Fibroblast of villous mesenchyme (primary cell): ENCODE measurements at places on chromosomes 16 and 17.
A peak's percentile ranks its signal among the peaks of the same experiment; 100 is the strongest.

- DNase-seq, result no peak
These were observed 353.5 kb downstream of the TOX3 start for GRCh38 chr16:52193441-52193840.

GRCh38 chr17:55452139-55452790 is 30.6 kb upstream of the MMD start:
- DNase-seq, result peak; percentile 90

GRCh38 chr17:8898126-8898525 is 30.7 kb upstream of the PIK3R6 start:
- no peak for DNase-seq

- no peak for DNase-seq
These were observed 8.3 kb upstream of the CDRT15 start for GRCh38 chr17:14245002-14245401.

DNA sequence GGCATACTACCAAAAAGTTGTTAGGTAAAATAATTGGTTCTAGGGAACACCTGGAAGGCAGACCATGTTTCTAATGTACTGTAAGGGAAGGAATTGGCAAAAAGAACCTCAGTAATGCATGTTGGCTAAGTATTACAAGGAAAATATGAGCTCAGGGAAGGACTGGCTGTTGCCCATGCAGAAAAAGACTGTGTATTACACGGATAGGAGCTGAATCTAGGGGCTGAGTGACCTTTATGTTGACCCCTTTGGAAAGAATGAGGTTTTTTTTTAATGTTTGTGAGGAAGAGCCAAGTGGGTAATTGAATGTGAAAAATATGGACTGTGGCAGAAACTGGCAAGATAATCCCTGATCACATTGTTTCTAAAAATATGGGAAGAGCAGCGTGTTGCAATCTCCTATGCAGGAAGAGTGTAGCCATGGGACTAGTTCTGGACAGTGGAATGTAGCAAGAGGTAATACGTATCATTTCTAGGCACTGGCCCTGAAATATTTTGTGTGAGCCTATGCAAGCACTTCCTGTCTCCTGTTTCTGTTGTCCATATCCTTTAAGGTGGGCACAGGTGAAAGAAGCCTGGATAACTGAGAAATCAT is 95.1 kb upstream of the CNTNAP4 start:
- no peak for DNase-seq

GRCh38 chr16:86134802-86135461 is 236.0 kb downstream of the IRF8 start:
- peak; percentile 90 for DNase-seq

DNA sequence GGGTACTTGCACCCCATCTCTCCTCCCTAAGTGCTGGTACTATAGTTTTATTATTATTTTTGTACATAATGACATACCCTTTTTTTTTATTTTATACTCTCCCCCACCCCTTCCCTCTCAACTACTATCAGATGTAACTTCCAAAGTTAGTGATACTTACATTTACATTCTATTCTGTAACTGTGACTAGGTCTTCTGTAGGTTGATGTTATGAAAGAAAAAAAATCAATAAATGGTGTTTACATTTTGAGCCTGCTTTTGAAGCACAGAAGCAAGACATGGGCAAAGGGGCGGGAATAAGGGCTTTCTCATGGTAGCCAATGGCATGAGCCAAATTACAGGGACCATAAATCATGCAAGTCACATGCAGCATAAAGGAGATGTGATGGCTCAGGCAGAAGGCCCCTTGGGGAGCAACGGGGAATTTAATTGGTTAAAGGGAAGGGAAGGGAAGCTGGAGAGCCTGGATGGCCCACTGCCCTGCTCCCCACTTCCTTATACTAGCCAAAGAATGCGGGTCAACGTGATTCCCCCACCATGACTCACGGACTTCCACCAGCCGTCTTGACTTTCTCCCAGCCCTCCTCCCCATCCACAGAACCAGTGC is 2.4 kb upstream of the ACSF2 start:
- DNase-seq, result peak; percentile 82

GRCh38 chr17:61400066-61400716 is 548 bp downstream of the TBX2 start:
- DNase-seq, result peak; percentile 39

- no peak for DNase-seq
These were observed 112.8 kb downstream of the PLCG2 start for GRCh38 chr16:81891736-81892364.

DNA sequence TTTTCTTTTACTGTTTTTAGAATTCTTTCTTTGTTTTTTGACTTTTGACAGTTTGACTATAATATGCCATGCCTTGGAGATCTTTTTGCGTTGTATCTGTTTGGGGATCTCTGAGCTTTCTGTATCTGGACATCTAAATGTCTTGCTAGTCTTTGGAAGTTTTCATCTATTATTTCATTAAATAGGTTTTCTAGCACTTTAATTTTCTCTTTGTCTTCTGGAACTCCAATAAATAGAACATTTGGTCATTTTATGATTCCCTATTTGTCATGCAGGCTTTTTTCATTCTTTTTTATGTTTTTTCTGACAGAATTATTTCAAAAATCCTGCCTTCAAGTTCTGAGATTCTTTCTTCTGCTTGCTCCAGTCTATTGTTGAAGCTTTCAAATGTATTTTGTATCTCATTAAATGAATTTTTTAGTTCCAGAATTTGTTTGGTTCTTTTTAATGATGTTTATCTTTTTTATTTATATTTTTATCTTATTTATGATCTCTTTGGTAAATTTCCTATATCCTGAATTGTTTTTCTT is 201.4 kb downstream of the CHD9NB start:
- DNase-seq, result no peak

- no peak for DNase-seq
These were observed 63.5 kb upstream of the MED9 start for GRCh38 chr17:17413215-17413792.

GRCh38 chr16:69089091-69089910 is 16.2 kb upstream of the HAS3 start:
- no peak for DNase-seq

DNA sequence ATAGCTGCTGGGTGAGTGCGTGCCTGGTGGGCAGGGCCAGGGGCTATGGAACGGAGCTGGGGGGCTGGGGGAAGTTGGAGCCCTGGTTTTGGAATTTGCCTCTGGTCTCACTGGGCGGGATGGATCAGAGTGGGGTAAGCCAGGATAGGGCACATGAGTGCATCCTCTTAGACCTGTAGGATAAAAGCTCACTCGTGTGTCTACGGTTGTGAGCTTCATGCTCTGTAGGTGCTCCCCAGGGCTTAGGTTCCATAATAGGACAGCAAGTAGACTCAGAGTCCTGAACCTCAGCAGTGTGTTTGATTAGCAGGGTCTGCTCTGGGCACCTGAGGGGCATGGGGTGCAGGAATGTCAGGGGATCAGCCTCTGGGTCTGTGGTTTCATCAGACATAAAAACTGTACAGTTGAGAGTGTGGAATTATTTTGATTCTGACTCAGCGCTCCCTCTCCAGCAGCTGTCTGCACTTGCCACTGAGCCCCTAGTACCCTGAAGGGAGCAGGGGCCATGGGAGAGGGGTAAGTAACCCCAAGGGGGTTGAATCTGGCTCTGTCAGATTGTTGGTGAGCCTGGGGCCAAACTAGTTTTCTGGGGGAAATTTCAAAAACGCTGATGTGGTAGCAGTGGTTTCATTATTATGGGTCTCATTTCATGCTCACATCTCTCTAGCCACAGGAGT is 84.2 kb upstream of the LGALS9 start:
- DNase-seq, result no peak

- no peak for DNase-seq
These were observed 12.3 kb upstream of the ABCC12 start for GRCh38 chr16:48168075-48168474.

DNA sequence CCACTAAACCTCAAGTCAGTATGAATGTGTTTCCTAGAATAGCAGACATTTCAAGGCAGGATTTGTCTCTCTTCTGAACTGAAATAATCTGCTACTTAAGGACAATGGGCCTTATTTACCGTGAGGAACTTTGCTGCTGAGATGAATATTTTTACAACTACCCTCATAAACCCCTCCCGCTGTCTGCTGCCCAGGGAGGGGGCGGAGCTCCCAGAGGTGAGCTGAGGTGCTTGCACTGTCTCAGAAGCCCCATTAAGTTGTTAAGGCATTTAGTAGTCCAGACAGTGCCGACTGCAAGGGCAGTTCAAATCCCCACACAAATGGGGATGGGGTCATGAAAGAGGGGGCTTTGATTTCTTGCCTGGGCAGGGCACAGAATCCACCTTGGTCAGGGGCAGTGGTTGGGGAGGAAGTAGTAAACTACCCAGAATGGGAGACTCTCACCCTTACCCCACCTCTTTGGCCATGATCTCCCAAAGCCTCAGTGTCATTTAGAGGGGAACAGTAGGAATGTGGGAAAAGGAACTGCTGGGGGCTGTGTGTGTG is 19.2 kb downstream of the HNF1B start:
- DNase-seq, result no peak

- no peak for DNase-seq
These were observed 16.2 kb downstream of the ZNF276 start for GRCh38 chr16:89737341-89738071.

GRCh38 chr17:58148609-58149008 is 425 bp downstream of the OR4D1 start:
- DNase-seq, result no peak

DNA sequence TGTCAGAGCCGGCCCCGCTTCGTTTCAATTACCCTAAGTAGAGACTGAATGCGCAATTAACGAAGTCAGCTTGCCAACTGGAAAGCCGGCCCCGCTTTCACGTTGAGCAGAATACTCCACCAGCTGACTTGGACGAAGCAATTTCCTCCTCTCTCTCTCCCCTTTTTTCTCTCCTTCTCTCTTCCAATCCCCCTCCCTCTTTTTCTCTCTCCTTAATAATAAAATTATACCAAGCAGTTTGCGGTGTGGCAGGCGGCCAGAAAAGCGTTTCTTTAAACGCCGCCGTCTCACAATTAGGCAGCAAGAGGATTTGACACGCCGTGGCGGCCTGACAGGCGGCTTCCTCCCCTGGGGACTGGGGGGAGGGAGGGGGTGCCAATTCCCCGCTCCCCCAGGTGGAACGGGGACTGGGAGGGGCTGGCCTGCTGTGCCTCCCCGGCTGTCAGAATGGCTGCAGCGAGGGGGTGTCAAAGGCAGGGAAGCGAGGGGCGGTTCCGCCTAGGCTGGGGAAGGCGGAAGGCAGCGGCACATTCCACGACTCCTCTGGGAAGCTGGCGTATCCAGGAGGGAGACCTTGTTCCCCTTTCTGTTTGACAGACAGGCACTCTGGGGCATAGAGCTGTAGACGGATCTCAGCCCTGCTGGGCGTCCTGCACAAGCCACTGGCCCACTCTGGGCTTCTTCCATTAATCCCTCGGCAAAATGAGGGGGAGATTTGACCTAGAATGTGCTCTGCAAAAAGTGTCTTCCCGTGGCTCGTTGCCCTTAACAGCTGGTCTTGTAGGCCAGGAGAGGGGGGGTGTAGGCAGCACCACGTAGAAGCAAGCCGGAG is 52.7 kb downstream of the SREBF1 start:
- peak; percentile 64 for DNase-seq

DNA sequence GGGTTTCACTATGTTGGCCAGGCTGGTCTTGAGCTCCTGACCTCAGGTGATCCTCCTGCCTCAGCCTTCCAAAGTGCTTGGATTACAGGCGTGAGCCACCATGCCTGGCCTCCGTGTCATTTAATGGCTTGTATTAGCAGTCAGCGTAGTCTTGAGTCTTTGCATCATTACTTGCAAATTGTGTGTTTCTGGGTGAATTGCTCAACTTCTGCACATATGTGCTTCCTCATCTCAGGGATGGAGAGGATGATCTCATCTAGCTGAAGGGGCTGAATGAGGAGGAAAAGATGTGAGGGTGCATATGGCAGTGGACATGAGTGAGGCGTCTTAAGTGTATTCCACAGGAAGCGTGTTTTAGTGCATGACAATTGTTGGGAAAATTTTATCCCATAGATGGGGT is 155.8 kb downstream of the SNX29 start:
- peak; percentile 82 for DNase-seq

DNA sequence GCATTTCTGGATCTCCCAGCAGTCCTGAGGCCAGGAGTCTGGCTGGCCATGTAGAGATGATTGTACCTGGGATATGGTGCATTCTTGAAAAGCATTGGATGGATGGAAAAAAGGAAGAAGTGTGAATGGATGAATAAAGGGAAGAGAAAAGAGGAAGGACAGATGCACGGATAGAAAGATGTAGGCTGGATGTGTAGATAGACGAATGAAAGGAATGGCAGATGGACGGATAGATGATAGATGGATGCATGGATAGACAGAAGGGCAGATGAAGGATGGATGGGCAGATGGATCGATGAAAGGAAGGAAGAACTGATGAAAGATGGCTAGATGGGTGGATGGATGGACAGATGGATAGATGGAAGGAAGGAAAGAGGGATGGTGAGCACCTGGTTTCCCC is 210.9 kb downstream of the MSI2 start:
- no peak for DNase-seq

- no peak for DNase-seq
These were observed 258.6 kb downstream of the NTN1 start for GRCh38 chr17:9279893-9280292.

- DNase-seq, result no peak
These were observed 8.7 kb upstream of the CAPN15 start for GRCh38 chr16:518858-519257.

- no peak for DNase-seq
These were observed 13.3 kb upstream of the KREMEN2 start for GRCh38 chr16:2950773-2951172.

- no peak for DNase-seq
These were observed 67.8 kb upstream of the FA2H start for GRCh38 chr16:74842413-74842812.

DNA sequence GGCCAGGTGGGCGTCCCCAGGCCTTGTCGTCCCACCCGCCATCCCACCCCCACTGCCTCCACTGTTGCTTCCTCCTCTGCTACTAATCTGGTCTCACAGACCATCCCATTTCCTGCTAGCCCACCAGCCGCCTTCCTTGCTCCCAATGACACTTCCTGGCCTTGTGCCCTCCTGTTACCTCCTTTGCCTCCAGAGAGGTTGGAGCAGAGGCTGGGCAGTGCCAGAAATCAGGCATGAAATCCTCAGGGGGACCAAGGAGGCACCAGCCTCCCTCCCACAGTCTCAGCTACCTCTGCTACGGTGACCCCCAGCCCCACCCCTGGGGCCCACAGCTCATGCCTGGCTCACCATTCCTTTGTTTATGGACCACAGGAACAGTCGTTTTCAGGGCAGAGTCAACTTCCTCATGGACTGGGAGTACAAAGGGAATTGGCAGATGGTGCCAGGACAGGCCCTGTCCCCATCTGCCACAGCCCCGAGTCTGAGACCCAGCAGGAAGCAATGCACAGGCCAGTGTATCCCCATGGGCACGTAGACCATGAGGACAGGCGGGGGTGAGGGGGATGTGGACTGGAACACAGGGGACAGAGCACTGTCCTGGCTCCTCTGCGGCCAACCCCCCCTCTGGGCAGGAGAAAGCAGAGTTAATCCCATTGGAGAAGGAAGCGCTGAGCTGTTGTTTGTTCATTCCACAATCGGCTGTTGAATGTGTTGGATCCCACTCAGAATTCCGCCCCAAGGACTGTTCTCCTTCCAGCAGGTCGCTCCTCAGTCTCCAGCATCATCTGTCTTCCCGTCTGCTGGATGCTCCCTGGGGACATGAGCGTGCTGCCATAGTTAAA is 2.2 kb upstream of the CDH5 start:
- peak; percentile 3 for DNase-seq
